ENCODE measurements at places on chromosomes 3 and 15.

- no peak for DNase-seq
Measured at GRCh38 chr3:35223632-35224394, 415.5 kb upstream of the ARPP21 start.

GRCh38 chr15:62988701-62989100 lies 53.8 kb upstream of the TPM1 start:
- no peak for DNase-seq

- no peak for DNase-seq
Measured at GRCh38 chr3:46565607-46566039, 479 bp downstream of the LRRC2 start.

DNA sequence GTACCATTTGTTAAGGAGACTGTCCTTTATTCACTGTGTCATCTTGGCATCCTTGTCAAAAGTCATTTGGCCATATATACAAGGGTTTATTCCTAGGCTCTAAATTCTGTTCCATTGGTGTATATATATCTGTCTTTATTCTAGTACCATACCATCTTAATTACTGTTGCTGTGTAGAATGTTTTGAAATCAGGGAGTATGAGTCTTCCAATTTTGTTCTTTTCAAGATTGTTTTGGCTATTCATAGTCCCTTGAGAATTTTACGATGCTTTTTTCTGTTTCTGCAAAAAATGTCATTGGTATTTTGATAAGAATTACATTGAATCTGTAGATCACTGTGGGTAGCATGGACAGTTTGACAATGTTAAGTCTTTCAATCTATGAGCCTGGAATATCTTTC lies 28.7 kb downstream of the PFN2 start:
- DNase-seq = no peak

GRCh38 chr15:51374131-51374530 lies 32.7 kb downstream of the GLDN start:
- DNase-seq = no peak

- no peak for DNase-seq
Measured at GRCh38 chr3:169389925-169390253, 273.6 kb downstream of the MECOM start.

DNA sequence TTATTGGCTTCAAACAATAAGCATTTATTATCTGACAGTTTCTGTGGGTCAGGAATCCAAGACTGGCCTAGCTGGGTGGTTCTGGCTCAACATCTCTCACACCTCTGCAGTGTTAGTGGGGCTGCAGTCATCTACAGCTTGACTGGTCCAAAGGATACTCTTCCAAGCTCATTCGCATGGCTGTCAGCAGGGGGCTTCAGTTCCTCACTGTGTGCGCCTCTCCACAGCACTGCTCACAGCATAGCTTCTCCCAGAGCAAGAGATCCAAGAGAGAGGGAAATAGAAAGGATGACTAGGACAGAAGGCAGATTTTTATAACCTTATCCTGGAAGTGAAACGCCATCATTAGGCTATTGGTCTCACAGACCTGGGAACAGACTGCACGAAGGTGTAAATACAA lies 64.2 kb downstream of the MAGI1 start:
- no peak for DNase-seq

- DNase-seq = no peak
Measured at GRCh38 chr15:68497206-68497910, 65.4 kb upstream of the ITGA11 start.

DNA sequence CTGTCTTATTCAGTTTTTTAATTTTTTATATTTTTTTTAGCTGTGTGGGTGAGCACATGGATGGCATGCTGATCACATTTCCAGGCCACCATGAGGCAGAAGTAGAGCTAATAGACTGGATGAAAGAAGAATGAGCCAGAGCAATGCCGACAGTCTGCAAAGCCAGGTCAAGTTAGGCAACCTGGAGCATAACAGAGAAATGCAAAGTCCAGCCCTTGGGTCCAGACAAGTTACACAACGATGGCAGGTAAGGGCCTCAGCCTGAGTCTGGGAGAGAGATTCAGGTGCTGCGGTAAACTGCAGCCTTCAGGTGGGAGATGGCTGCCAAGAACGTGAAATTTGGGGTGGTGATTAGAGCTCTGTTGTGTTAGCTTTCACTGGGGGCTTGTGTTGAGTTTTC lies 84.0 kb upstream of the CACNA2D3 start:
- no peak for DNase-seq
